ENCODE measurements at places on chromosomes 1 and 21.

- DNase-seq: peak; percentile 30
Measured at GRCh38 chr1:112418099-112418892, 22.3 kb downstream of the CTTNBP2NL start.

GRCh38 chr1:20551945-20552727, at the start of gene FAM43B:
FAM43B (plus strand) TSS chr1:20552573; CDS start chr1:20552974, 401 bp downstream.
- DNase-seq: peak; percentile 10

- DNase-seq: no peak
Measured at GRCh38 chr1:33346533-33346926, 25.6 kb upstream of the A3GALT2 start.

GRCh38 chr1:109628540-109629321, 9.1 kb downstream of the AMPD2 start:
- no peak for DNase-seq

DNA sequence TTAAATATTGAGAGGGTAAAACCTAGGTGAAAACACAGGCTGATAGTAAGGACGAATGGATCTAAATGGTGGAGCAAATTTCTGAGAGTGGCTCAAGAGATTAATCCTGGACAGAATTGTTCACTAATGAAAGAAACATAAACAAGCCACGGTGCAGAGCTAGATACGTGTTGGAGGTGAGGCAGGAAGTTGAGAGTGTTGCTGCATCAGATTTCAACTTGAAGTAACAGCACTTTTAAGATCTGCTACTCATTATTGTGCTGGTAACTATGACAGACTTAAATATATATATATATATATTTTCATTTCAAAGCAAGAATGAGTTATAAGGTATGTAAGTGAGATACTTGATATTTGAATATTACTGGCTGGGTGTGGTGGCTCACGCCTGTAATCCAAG, 64.9 kb downstream of the PTGS2 start:
- no peak for DNase-seq

DNA sequence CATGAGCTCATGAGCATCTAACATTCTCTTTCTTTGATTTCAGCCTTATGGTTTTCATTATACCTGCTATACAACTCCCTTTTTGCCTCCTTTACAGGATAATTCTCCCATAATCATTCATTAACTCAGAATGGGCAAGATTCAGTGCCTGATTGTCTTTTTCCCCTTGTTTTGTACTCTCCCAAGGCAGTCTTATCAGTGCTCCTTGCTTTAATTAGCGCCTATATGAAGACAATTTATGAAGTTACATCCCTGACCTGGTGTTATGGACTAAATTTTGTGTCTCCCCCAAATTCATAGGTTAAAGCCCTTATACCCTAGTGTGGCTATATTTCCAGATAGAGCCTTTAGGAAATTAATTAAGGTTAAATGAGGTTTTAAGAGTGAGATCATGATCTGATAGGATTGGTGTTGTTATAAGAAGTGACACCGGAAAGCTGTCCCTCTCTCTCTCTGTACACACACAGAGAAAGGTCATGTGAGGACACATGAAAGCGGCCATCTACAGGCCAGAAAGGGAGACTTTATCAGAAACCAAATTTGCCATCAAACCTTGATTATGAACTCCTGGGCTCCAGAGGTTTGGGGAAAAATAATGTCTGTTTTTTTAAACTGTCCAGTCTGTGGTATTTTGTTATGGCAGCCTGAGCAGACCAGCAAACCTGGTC, 185.8 kb upstream of the CHODL start:
- DNase-seq: no peak

DNA sequence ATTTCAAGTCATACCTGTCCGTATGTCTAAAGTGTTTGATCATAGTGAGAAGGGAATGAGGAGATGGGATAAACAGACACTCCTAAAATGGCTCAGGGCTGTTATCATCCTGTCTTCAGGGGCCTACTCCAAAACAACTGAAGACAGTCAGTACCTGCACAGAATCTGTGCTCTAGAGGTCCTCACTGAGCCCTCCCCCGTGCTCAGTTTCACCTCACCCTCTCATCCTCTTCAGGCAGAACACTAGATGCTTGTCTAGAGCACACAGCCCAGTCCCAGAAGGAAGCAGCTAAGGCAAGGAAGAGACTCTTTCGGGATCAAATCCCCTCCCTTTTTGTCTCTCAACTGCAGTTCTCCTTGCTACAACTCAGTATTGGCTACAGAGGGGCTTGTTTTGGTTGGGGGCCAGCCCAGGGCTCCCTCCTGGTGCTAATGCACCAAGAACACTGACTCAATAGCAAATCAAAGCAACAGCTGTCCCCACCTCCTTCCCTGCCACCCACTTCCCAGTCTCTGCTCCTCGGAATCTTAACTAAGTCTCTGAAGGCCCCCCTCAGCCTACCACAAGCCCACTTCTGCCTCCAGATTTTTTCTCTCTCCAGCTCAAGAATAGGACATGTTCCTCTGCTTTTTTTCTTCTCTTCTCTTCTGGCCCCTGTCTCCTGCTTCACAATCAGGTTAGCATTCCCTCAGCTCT, 10.1 kb downstream of the CADM3 start:
- no peak for DNase-seq

GRCh38 chr1:84272401-84272800, 29.1 kb upstream of the SAMD13 start:
- DNase-seq: no peak

DNA sequence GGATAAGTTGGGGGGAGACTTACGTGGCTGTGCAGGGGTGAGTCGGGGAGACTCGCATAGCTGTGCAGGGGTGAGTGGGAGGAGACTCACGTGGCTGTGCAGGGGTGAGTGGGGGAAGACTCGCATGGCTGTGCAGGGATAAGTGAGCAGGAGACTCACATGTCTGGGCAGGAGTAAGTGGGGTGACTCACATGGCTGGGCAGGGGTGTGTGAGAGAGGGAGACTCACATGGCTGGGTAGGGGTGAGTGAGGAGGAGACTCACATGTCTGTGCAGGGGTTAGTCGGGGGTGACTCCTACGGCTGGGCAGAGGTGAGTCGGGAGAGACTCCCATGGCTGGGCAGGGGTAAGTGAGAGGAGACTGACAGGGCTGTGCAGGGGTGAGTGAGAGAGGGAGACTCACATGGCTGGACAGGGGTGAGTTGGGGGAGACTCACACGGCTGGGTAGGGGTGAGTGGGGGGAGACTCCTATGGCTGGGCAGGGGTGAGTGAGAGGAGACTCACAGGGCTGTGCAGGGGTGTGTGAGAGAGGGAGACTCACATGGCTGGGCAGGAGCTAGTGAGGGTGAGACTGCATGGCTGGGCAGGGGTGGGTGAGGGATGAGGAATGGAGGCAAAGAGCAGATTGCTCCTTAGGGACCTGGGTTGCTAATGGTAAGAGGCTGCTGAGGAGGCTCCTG, 56.0 kb upstream of the ABCG1 start:
- no peak for DNase-seq

GRCh38 chr1:18643154-18644012, 12.7 kb downstream of the PAX7 start:
- no peak for DNase-seq

- DNase-seq: no peak
Measured at GRCh38 chr1:8495928-8496401, 178.1 kb downstream of the SLC45A1 start.

DNA sequence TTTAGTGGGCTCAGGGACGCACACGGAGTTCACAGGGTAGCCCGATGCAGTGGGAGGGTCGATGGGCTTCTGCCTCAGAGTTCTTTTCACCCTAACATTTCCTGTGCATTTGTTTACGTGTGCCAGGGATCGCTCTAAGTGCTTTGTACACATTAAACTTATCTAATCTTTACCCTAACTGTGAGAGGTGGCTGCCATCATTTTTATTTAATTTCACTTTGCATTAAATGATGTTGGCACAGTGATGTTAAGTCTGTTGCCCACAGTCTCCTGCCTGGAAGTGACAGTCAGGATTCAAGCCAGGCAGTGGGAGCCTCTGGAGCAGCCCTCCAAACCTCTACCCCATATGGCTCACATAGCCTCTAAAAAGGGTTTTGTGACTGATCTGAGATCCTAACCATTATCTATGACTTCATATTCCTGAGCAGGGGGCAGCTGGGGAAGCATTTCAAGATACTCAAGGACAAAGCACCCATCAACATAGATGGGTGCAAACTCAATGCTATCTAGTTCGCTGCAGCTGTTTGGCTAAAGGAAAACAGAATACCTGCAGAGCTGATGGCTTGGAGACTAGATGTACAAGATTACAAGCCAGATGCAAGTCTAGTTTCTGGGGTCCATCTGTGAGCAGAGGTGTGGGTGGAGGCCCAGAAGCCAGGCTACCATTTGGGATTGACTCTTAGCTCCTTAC, 303.8 kb downstream of the DISC1 start:
- DNase-seq: no peak

- DNase-seq: no peak
Measured at GRCh38 chr1:10637834-10638558, 158.4 kb downstream of the CASZ1 start.

DNA sequence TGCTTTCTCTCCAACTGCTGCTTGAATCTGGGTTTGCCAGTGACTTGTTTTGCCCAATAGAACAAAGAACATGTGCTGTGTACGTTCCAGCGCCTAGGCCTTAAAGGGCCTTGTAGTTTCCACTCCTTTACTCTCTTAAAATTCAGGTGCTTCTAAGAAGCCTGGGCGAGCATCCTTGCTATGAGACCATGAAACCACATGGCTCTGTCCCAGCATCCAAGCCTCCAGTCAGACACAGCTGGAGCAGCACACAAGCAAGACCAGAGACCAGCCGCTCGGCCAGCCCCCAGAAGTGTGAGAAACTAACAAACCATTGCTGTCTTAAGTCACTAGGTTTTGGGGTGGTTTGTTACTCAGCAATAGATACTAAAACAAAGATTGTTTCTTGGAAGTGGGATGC, 15.1 kb downstream of the PLEKHO1 start:
- no peak for DNase-seq

DNA sequence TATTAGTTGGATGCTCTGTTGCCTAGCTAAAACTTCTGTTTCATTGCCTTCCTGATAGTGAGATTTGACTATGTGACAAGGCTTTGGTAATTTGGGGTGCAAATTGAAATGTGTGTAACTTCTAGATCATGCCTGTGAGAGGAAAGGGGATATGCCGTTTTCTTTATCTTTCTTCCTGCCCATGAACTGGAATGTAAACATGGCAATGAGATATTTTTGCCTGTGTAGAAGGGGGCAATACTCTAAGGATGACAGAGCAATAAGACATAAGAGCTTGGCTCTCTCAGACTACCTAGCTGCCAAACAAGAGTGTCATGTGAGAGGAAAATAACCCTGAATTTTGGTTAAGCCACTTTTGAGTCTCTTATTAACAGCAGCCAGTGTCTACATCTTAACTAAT, 49.7 kb downstream of the RAP1A start:
- no peak for DNase-seq

- no peak for DNase-seq
Measured at GRCh38 chr1:200291106-200291505, 118.7 kb downstream of the ZNF281 start.

DNA sequence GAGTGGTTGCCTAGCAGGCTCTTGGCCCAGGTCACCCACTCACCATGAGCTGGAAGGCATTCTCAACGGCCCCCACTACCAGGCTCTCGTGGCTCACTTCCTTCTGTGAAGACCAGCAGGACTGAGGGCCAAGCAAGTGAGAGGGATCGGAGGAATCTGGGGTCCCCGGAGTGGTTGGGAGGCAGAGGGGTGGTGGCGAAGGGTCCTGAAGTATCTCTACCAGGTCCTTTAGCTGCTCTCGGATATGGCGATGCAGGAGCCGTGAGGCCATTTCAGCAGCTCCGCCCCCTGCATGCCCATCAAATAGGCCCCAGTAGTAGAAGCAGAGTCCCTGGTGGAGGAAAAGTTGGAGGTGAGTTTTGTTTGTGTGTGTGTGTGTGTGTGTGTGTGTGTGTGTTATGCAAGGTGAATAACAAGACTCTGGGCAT, 2.4 kb downstream of the PPM1J start:
- DNase-seq: no peak

Measured in fibroblast of skin of left quadriceps (primary cell).